ENCODE measurements at places on chromosomes 4 and X.

DNA sequence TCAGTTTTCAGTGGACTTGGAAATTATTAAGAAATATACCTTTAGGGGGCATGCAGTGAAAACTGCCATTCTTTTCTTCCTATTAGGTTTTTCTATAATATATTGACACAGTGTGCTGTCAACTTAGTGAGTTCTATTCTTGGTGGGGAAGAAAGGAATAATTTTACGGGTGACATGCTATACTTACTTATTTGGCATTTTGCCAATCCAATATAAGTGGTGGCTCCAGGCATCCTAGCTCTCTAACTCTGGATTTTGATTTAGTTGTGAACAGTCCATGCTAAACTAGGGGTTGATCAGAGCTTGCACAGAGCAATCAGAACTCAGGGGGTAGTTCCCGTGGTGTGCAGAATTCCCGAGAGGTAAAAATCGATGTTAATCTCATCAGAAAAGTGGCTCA, 277.7 kb upstream of the FTHL17 start:
- no peak for DNase-seq

- no peak for DNase-seq
Measured at GRCh38 chrX:109890910-109891502, 111.9 kb upstream of the TMEM164 start.

GRCh38 chr4:109998867-109999584, 86.3 kb downstream of the EGF start:
- peak; percentile 66 for DNase-seq

DNA sequence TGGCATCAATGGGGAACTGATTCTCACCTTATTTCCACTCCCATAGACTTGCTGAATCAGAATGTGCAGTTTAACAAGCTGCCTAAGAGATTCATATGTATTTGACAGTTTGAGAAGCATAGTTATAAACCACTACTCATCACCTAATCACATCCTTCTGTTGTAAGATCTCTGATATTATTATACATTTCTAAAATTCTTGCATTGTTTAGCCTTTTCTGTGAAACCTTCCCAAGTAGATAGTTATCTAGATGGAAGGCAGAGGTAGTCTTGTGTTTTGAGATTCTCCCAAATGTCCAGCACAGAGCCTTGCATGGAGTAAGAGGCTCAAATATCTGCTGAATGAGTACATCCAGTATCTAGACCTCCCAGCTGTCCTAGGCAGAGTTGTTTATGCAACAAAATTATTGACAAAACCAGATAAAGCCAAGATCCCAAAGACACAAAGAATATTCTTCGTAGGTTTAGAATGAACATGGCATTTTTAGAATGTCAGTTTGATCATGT, 227.3 kb downstream of the KDR start:
- DNase-seq: no peak

GRCh38 chr4:94486372-94486801, 34.6 kb downstream of the PDLIM5 start:
- DNase-seq: no peak

DNA sequence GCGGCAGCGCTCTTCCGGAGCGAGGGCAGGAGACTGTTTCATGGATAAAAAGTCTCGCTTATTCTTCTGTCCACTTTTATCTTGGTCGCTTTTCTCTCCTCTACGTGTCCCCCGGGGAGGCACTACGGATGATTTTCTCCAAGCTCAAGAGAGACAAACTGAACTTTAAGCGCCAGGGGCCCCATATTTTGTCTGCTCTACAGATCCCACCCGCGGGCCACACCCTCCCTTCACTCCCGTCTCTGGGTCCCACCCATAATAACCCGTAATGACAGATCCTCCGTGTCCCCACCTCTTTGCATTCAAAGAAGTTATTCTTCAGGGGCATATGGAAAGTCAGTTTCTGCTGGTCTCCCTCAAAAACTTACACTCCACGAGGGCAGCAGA, at the start of gene CORIN:
Gene CORIN (minus strand): TSS at position 160 of the 387 bp plus-strand sequence. CDS start 118 bp downstream, at position 42.
- DNase-seq: no peak

DNA sequence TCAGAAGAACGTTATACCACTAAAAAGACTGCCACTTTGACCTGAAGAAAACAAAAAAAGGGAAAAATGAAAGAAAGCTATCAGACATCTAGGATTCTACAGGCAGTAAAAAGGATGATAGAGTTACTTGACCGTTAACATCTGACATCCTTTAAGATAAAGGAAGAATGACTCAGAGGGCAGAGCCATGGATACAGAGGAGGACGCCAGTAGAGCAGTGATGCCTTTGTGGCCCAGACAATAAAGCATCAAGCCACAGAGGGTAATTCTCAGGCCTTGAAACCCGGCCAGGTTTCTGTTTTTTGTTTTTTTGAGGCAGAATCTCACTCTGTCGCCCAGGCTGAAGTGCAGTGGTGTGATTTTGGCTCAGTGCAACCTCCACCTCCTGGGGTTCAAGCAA, 9.5 kb upstream of the BEX1 start:
- DNase-seq: no peak

GRCh38 chr4:77927991-77928925, 65.6 kb downstream of the MRPL1 start:
- DNase-seq: peak; percentile 58

GRCh38 chrX:24201216-24201615, 51.7 kb downstream of the ZFX start:
- DNase-seq: no peak

GRCh38 chr4:159495515-159496236, 392.8 kb downstream of the RAPGEF2 start:
- DNase-seq: no peak
